ENCODE measurements at places on chromosomes 1 and 21.
A peak's percentile ranks its signal among the peaks of the same experiment; 100 is the strongest.

- no peak for DNase-seq
These were observed 744 bp downstream of the MIER1 start for GRCh38 chr1:66925558-66925910.

GRCh38 chr1:41640756-41641474, 156.4 kb upstream of the EDN2 start:
- DNase-seq, result no peak

- no peak for DNase-seq
These were observed 861 bp upstream of the DRAXIN start for GRCh38 chr1:11690397-11691301.

GRCh38 chr1:155909894-155910293, 1.3 kb downstream of the RIT1 start:
- no peak for DNase-seq

GRCh38 chr1:151479462-151479861, 20.2 kb upstream of the POGZ start:
- DNase-seq, result no peak

DNA sequence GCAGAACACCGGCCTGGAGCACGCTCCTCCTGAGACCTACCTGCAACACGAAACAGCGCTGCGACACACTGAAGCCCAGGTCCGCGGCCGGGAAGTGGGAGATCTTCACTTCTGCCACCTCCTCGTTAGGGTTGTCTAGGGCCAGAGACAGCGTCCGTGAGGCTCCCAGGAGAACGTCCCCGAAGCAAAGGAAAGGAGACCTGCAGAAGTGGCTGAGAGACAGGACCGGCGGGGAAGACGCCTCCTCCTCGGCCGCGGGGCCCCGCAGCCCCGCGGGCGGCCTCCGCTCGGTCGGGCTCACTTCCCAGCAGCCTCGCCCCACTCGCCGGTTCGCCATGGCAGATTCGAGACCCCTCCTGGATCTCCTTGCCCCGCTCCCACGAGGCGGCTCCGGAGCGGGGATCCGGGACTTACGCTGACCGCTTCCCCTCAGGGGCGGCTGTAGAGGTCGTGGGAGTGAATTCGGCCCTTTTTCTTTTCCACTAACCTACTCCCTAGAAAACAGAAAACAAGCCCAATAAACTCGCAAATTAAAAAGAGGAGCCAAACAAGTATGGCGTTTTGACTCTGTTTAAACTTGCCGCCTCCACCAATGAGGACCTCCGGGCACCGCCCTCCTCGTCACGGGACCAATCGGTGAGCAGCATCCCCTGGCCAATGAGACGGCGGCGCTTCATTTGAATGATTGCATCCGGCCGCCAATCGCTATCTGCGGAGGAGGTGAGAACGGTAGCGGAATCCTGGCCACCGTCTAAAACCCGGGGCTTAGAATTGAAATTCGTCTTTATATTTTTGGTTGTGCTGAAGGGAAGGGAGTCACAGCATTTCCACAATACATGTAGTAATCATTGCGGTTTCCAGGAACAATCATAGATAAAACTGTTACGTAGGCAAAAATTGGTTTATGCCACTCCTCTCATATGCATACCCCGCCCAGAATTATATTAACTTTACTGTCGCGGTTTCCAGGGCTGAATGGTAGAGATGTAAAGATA, at the start of gene ASPM:
TSS of gene ASPM (minus strand) at position 569 of the 995 bp plus-strand sequence. CDS start at position 337, 232 bp downstream.
- peak; percentile 93 for DNase-seq

- DNase-seq, result peak; percentile 37
These were observed 11.7 kb upstream of the FCMR start for GRCh38 chr1:206933333-206933945.

DNA sequence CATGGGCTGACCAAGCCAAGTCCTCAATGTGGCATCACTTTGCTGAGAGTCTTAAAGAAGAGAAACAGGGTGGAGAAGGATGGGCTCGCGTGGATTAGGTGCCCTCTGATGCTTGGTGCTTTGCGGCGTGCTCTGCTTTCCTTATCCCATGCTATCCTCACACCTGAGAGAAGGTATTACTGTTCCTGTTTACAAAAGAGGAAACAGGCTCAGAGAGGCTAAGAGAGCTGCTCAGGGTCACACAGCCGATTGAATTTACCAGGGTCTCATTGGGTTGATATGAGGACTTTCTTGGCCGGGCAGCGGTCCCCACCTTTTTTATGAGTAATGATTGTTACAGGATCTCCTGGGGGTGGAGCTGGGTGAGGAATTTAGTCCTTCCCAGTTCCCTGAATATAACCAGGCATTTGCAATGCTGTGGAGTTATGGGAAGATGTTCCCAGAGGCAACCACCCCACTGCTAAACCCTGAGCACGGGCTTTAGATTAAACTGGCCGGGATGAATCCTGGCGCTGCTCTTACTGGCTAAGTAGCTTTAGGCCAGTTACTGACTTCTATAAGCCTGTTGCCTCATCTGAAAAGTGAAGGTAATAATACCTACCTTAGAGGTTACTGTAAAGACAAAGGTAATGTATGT, 4.5 kb downstream of the ASCL5 start:
- no peak for DNase-seq

- DNase-seq, result no peak
These were observed 32.4 kb downstream of the SLC35F3 start for GRCh38 chr1:233936842-233937241.

- no peak for DNase-seq
These were observed 472.9 kb downstream of the MATN1 start for GRCh38 chr1:30250338-30250983.

DNA sequence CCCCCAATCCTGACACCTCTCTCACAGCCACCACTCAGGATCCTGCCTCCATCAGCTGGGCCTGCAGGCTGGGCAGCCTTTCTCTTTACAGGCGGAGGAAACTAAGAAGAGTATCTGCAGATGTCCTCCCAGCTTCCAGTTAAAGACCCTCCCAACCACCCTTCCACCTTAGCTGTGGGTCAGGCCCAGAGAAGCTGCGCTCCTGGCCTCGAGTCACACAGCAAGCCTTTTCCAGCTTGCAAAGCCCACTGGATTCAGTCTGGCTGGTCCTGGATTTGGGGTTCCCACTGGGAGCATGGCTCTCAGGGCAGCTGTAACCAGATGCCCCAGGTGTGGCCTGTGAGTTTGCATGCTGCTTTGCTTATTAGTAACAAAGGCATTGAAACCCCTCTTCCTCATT, 19.9 kb downstream of the KCNQ4 start:
- no peak for DNase-seq

DNA sequence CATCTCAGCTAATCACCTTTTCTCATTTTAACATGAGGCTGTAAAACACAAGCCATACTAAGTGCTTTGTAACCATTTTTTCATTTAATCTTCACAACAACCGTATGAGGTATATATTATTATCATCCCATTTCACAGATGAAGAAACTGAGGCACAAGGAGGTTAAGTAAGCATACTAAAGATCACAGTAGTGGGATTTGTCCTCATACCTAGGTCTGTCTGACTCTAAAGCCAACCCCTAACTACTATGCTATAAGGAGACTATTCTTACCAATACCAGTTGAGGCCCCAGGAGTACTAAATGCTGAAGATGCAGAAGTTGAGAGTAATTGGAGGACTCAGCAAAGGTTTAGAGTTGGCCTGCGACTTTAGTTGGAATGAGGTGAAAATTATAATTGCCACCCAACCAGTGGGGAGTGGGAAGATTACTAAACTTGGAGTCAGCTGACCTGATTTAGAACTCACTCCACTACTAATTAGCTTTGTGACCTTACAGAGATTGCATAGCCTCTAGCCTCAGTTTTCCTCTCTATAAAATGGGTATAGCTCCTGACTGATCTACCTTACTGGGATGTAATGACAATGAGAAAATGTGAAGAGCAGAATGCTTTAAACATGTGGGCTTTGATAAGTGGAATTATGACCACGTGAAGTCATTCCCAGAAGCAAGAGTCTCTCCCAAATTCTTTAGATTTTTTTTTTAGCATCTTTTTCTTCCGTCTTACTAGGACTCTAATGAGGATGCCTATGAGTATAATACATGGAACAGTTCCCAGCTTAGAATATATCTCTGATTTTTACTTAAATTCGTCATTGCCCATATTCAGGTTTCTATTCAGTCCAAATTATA, 85.8 kb upstream of the IPO9 start:
- no peak for DNase-seq

DNA sequence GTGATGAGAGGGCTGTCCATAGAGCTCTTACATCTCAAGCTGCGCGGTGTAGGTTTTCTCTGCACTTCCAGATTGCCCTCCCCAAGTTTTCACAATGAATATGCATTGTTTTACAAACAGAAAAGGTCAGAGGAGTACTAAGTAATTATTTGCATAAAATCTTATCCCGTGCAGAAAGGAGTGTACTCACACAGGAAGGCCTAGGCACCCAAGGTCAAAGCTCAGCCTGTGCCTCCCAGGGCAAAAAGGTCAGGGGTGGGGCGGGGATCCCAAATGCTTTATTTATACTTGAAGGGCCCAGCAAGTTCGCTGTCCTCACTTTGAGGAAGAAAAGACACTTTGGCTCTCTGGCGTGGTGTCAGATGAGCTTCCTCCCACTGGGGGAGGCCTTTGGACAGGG, 10.3 kb upstream of the KCNE1 start:
- DNase-seq, result no peak

Data from activated T-helper 1 cell treated with anti-CD3 and anti-CD28 coated beads, Interleukin-12 subunit alpha, Interleukin-12 subunit beta, Interleukin-2, Interleukin-4 antibody, amounts not matched to agents 30 ng/mL and 10 ng/mL and 1 ng/mL, durations not matched to agents 14 hours and 24 hours and 36 hours (primary cell).